NCI-H460 (cell line): ENCODE measurements at places on chromosomes 7 and 10. TPM values are rescaled to one million over a fixed set of nuclear protein-coding genes. Genes with fewer than 3 reads are reported as not detected.

The SCIN gene
- not detected in 2 replicates for total RNA-seq

DNA sequence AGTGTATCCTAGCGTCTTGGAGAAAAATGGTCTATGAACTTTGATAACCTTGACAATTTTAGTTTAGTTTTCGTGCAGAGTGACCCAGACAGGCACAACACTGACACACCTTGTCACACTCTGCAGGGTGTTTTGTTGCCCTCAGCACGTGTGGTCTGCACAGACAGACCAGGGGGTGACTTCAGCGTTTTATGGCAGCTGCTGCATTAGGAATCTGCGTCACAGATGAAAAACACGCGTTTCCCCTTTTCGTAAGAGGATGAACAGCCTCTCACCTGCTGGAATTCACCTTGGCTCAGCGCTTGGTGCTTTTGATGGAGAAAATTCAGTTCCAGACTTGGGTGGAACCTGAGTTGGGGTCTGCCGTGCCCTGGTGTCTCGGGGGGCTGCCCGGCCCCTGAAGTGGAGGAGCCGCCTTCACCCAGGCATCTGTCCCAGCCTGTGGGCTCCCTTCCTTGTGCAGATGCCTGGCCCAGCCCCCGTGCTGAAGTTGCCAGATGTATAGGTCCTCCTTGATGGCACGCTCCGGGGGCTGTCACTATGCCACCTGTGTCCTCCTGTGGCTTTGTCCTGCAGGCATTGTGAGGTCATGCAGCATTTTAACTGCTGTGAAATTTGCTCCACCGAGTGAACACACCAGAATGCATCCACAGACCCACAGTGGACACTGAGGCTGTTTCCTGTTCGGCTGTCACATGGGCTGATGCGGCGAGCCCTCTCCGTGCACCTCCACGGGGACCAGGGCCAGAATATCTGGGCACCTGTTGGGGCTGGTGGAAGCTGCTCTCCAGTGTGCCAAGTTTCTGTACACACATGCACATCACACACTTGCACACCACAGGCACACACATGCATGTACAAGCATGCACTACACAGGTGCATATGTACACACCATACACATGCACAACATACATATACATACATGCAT is 18.3 kb downstream of the INPP5A start:
- no peak for DNase-seq

- DNase-seq = no peak
Observed at GRCh38 chr7:149468208-149468607, 7.3 kb upstream of the ZNF777 start.

- peak; percentile 23 for DNase-seq
Observed at GRCh38 chr10:103542764-103543616, 49.5 kb downstream of the NEURL1 start.

- DNase-seq = no peak
Observed at GRCh38 chr10:11353006-11353896, 258.2 kb downstream of the USP6NL start.
